ENCODE measurements at places on chromosomes 4 and X.
A peak's percentile ranks its signal among the peaks of the same experiment; 100 is the strongest.

GRCh38 chr4:180794333-180794732 lies 1448.9 kb upstream of the TENM3 start:
- DNase-seq = no peak

DNA sequence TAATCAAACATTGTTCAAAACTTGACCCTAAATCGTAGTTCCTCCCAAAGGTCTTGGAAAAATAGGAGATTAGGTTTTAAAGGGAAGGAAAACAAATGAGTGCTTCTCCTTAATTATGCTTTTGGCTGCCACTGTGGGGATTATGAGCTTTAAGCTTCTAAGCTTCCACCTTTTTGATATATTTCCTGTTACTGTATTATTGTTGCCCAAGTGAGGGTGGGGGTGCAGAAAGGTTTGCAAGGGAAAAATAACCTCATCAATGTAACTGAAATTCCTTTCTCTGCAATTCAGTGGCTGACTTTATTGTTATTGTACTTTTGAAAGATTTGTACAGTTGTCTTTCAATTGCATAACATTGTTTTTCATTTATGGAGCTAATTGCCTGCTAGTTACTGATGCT lies 285.1 kb downstream of the FRMPD4 start:
- no peak for DNase-seq

GRCh38 chr4:45855857-45856256 lies 268.0 kb downstream of the GABRG1 start:
- DNase-seq = no peak

- DNase-seq = peak; percentile 27
These were observed 9.5 kb downstream of the CSTF2 start for GRCh38 chrX:100829730-100830129.

DNA sequence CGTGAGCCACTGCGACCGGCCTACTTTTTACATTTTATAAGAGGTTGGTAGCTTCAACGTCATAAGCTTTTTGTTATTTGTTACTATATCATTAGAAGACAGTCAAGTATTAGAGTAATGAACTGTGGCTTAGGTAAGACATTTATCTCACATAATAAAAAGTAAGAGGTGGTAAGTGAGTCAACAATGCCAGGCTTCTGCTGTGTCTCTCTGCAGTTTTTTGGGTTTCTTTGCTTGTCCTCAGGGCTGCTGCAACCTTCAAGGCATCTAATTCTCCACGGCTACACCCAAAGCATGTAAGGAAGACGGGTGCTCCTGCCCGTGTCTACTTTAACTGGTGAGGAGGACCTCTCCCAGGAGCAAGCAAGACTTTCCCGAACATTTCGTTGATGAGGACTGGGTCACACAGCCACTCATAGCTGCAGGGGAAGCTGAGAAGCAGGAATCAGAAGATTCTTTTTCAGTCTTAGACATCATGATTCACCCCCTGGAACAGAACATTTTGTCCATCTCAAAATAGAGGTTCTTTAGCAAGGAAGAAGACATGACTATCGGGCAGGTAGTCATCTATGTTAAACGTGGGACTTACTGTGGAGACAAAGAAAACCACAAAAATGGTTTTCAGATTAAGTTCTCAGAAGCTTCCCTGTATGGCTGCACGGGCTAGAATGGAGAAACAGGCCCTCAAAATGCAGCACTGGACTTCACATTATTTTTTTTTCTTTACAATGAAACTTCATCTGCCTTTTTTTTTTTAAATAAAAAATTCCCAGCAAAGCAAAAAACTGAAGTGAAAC lies 13.0 kb upstream of the RHOH start:
- no peak for DNase-seq

DNA sequence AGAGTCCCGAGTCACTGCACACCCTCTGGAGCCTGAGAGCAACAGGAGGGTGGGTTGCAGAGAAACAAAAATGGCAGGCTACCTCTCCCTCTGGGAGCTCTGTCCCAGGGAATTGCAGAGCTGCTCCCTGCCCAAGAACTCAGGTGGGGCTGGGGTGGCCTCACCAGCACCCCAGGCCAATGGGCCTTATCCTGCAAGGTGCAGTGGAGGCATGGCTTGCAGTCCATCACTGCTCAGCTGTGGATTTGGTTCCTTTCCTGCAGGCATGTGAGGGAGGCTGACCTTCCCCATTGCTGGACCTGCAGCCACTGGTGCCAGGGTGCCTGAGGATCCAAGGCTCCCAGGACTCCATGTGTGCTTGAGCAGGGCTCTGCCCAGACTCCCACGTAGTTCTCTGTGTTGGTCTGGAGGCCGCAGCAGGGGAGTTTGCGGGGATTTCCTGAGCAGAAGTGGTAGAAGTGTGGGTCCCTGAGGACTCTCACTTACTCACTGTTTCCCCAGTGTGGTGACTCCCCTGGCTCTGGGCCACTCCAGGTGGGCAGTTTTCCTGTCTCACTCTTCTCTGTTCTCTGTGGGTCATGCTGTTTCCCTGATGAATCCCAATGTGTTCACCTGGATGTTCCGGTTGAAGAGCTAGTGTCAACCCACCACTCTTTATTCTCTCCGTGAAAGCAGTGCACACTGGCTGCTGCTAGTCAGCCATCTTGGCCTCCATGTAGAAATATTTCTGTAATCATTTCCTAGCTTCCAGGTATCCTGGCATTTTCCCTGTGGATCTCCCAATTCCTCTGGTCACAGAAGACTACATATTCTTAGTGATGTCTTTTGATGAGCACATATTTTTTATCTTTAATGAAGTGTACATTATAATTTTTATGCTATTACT lies 82.3 kb downstream of the ARHGAP24 start:
- DNase-seq = no peak
